ENCODE measurements at places on chromosomes 16 and 17.
A peak's percentile ranks its signal among the peaks of the same experiment; 100 is the strongest.

- DNase-seq = no peak
Observed at GRCh38 chr17:38731526-38732294, 1.6 kb downstream of the CISD3 start.

DNA sequence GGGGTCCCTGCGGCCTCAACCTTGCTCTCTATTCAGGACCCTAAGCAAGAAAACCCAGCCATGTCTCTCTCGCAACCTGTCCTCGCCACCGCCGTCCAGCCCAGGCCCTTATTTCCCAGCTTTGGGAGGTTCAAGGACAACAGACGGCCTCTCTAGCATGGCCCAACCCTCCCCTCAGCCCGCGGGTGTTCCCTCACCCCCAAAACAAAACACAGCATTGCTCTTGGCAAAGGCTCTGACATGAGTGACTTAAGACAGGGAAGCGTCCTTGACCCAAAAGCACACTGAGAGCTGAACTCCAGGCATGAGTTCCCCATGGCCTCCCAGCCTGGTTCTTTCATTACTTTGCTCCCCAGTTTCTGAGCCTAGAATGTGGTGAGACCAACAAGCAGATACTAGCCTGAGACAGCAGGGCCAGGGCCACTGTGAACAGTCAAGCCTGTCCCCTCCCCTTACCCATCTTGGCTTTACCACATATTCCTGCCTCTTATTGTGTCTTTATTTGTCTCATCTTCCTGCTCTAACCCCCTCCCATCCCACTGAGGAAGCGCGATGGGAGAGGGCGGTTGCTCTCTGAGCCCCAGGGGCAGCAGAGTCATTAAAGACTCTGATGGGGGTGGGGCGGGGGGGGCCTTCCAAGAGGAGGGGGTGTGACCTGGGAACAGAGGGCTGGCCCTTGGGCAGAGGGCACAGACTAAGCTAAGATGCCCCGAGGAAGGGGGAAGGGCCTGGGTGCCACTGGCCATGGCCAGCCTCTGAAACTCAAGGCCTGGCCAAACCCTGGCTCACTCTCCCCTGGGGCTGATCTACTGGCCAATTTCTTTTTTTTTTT is 11.8 kb downstream of the SREBF1 start:
- no peak for DNase-seq

GRCh38 chr17:74785096-74785980 is 9.2 kb upstream of the NAT9 start:
- no peak for DNase-seq

GRCh38 chr17:80252871-80253270 is 7.8 kb upstream of the RNF213 start:
- peak; percentile 80 for DNase-seq

DNA sequence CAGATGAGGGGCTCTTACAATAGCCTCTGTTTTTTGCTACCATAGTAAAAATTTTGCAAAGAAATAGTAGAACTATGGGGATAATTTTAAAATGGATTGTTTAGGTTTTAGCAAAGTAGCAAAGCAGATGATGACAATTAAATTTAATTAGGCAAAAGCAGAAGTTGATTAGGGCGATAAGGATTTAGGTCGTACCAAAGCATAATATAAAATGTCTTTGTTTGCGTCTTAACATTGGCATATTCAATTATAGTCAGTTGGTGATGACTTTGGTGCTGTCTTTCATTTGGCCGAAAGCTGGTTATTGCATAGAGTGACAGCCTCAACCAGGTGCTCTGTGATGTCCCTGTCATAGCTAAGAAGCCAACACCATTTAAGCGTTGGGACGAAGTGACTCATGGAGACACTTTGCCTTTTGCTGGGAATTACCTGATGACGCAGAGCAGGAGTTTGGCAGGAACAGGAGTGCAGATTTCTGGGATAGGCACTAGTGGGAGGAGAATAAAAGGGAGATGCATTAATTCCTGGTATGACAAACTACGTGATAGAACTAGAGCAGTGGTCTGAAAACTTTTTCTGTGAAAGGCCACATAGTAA is 38.3 kb downstream of the MAP2K6 start:
- DNase-seq = no peak

DNA sequence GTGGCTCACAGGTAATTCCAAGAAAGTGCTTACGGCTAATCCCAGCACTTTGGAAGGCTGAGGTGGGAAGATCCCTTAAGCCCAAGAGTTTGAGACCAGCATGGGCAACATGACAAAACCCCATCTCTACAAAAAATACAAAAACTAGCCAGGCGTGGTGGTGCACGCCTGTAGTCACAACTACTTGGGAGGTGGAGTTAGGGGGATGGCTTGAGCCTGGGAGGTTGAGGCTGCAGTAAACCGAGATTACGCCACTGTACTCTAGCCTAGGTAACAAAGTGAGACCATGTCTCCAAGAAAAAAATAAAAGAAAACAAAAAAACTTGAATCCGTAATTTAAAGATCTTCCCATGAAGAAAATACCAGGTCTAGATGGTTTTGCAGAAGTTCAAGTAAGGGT is 5.0 kb downstream of the ICAM2 start:
- DNase-seq = no peak

Measured in GM13977 (cell line).